ENCODE measurements at places on chromosomes 6 and 20.

- no peak for DNase-seq
Observed at GRCh38 chr6:71420095-71420692, 131.6 kb downstream of the OGFRL1 start.

- DNase-seq: no peak
Observed at GRCh38 chr6:33343953-33344611, 26.5 kb upstream of the ZBTB22 start.

DNA sequence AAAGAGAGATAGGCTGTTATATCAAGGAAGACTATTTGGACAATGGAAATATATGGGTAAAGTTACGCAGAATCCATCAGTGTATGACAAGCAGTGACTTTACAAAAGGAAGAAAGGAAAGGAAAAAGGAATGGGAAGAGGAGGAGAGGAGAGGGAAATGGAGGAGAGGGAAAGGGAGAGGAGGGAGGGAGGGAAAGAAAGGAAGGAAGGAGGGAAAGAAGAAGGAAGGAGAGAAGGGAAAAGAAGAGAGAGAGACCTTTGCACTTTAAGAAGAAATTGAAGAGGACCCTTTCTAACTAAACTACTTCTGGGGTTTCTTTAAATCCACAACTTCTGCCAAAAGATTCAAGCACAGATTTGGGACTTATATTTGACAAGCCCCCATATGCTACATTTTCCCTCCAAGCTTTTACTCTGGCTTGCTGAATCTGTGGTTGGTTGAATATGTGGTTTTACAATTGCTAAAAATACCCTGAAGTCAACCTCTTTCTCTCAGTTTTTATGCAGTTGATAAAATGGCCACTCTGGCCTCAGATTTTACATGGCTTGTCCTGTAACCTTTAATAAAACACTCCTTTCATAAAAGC, 120.8 kb upstream of the RAB32 start:
- DNase-seq: no peak

DNA sequence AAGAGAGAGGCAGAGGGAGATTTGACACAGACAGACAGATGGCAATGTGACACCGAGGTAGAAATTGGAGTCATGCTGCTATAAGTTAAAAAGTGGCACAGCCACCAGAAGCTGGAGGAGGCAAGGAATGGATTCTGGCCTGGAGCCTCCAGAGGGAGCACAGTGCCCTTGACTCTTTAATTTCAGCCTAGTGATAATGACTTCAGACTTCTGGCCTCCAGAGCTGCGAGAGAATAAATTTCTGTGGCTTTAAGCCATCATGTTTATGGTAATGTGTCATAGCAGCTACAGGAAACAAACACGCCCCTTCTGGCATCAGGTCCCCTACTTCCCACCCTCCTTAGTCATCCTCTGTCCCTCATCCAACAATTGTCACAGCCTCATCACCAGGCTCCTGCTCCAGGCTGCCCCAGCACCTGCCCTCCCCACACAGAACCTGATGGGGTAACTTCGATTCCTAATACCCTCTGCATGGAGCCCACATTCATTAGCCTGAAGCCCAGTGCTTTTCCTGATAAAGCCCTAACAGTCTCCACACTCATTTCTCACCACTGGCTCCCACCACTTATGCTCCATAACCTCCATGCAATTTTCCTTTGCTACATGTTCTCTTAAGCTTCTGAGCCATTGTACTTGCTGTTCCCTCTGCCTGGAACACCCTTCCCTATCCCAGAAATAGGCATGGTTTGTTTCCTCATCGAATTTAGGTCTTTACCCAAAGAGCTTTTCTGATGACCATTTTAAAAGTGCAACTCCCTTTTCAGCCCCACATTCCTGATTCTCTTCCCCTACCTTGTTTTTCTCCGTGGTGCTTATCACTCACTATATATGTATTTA, 69.7 kb upstream of the TOX2 start:
- DNase-seq: no peak

- no peak for DNase-seq
Observed at GRCh38 chr20:54231036-54231435, 23.1 kb downstream of the PFDN4 start.

DNA sequence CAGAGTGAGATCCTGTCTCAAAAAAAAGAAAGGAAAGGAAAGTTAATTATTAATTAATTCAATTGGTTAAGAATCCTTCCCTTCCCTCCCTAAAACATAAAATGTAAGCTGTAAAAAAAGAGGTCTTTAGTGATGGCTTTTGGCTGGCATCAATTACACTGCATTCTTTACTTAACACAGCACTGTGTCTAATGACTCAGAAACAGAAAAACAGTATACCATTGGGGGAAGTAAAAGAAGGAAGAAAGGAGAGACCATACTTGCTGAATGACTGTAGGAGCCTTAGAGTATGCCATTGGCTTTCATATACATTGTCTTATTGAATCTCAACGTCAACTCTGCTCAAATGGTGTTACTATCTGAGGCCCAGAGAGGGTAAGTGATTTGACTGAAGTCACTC, 18.3 kb upstream of the CITED2 start:
- DNase-seq: no peak

DNA sequence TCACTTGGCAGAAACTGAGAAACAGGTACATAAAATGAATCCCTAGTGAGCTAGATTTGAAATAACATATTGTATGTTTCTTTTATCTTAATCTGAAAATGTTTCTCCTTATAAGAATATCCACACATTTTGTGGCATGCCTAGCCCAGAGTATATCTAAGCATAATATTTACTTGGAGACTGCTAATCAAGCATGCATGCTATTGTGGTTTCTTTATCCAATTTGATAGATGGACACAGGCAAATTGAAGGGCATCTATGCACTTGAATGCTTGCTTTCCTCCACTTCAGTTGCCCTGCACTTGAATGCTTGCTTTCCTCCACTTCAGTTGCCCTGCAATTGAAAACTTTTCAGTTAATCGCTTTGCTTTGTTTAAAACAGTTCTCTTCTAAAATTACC, 729.8 kb downstream of the TBC1D32 start:
- no peak for DNase-seq

DNA sequence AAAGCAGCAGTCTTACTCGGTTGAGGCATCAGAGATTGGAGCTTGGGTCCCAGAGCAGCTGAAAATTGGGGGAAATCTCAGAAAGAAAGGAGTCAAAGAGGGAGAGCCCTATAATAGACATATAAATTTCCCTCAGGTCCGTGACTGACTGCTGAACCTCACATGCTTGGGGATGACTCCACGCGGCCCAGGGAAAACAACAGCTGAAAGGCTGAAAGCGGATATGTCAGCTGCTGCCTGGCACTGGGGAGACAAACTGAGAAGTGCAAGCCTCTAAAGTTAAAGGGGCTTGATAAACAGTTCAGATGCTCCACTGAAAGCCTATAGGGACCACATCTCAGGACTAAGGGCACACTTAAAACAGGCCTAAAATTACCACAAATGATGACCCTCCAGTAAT, 255.9 kb upstream of the RIN2 start:
- DNase-seq: no peak

GRCh38 chr20:8326191-8326590, 194.1 kb downstream of the PLCB1 start:
- no peak for DNase-seq

Measured in SHP77 (cell line).